ENCODE measurements at places on chromosomes 4 and X.
A peak's percentile ranks its signal among the peaks of the same experiment; 100 is the strongest.

GRCh38 chr4:168908093-168908492 is 102.0 kb downstream of the CBR4 start:
- no peak for DNase-seq

- peak; percentile 19 for DNase-seq
Measured at GRCh38 chr4:119238068-119238722, 25.7 kb downstream of the USP53 start.

- DNase-seq: no peak
Measured at GRCh38 chr4:141180991-141181761, 39.5 kb upstream of the ZNF330 start.

- DNase-seq: no peak
Measured at GRCh38 chr4:9771034-9771433, 10.4 kb upstream of the DRD5 start.

- no peak for DNase-seq
Measured at GRCh38 chr4:181319629-181320028, 923.6 kb upstream of the TENM3 start.

DNA sequence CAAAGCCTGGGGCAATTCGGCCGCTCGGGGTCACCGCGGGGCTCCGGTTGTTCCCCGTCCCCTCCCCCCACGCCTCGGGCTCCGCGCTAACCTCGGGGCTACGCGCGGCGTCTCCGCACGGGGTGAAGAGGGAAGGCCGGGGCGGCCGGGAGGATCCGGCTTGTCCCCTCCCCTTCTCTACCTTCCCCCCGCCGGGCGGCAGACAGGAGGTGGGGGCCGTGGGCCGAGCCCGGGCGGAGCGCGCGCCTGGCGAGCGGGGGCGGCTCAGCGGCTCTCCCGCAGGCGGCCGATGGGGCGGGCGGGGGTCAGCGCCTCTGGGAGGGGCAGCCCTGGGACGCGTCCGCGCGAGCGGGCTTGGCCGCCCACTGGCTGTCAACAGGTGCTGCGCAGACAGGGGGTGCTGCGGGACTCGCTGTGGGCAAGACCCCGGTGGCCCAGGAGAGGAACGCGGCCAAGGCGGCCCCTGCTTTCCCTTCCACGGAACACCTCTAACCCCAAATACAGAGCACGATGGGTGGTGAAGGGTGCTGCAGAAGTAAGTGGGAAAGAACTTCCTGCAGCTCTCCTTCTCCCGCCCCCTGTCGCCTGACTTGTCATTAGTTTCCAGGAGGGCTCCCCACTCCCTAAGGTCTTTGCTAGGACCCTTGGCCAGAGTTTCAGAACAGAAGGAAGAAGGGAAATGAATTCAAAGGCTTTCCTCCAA is at the start of gene PDGFC:
Gene PDGFC (minus strand): TSS at position 124 of the 703 bp plus-strand sequence. CDS start 896 bp downstream, outside the sequence.
- no peak for DNase-seq

DNA sequence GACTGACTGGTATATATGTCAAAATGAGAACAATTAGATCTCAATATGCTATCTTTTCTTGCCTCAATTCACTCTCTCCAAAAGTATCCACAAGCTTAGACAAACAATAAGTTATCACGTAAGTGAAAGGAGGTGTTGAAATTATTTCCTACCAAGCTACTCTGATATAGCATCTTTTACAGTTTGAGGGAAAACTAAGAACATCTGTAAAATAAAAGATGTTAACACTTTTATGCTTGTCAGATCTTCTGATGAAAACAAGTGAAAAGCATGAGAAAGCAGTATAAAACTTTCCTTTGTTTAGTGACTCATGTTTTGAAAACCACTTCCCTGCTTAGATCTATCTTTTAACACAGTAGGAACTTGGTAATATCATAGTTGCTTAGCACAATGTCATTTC is 8.4 kb upstream of the MAB21L2 start:
- no peak for DNase-seq

- no peak for DNase-seq
Measured at GRCh38 chrX:23511793-23512192, 155.5 kb upstream of the PRDX4 start.

- no peak for DNase-seq
Measured at GRCh38 chr4:20474119-20474518, 222.4 kb downstream of the SLIT2 start.

DNA sequence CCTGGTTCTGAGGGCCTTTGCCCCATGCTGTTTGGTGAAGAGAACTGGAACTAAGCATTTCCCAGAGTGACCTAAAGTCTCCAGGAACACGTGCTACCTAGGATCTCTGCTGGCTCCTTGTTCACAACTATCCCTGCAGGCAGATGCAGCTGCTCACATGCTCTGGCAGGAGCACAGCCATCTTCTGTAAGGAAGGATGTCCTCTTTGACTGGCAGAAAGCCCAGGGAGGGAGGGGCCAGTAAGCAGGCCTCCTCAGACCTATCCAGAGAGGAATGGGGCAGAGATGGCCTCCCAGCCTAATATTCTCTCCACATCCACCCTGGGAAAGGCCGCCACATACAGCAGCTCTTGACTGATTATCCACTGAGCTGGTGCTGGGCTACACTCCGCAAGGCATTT is 142.8 kb upstream of the EOLA2 start:
- no peak for DNase-seq

DNA sequence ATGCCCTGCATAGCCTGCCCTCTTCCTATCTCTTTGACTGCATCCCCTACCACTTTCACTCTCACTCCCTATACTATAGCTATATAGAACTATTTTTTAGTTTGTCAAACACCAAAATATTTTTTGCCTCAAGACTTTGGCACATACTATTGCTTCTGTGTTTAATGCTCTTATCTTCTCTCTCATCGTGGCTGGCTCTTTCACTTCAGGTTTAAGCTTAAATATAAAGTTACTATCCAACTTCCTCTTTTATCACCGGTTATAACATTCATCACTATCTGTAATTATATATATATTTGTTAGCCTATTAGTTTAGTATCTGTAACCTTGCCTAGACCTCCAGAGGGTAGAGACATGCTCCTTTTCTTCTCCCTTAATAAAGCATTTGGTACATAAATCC is 11.5 kb upstream of the HMGB2 start:
- no peak for DNase-seq

- no peak for DNase-seq
Measured at GRCh38 chrX:54920610-54921426, at the start of gene TRO. Gene TRO, plus strand, starts transcription at chrX:54920824. Its CDS starts 1,423 bp downstream, at chrX:54922247.

- no peak for DNase-seq
Measured at GRCh38 chr4:33802578-33802977, 2441.7 kb downstream of the ARAP2 start.

- DNase-seq: no peak
Measured at GRCh38 chr4:84545093-84545492, 37.8 kb upstream of the CDS1 start.

- no peak for DNase-seq
Measured at GRCh38 chr4:23268072-23268771, 575.5 kb downstream of the GBA3 start.

DNA sequence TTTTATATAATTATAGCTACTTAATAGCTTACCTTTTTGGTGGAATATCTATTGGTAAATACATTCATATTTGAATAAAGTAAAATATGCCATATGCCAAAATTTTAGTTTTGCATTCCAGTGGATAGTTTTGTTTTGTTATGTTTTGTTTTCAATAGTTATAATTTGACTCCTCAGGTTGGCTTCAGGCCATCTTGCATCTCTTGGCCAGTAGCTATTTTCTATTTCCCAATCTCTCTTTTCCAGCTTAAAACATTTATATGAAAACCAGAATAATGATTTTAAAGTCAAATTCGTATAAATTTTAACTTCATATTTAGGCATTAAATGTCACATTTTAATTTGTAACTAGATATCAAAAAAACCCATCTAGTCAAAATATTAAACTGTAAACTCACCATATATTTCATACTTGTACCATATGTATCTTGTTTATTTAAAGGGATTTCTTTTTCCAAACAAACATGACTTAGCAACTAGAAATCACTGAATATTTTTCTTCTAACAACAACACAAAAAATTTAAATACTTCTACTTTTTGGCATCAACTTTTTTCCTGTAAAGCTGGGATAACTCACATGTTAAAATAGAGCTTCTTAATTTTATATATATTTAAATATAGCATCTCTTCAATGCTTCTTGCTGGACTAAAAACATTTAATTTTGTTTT is 1209.6 kb downstream of the PCDH7 start:
- no peak for DNase-seq

DNA sequence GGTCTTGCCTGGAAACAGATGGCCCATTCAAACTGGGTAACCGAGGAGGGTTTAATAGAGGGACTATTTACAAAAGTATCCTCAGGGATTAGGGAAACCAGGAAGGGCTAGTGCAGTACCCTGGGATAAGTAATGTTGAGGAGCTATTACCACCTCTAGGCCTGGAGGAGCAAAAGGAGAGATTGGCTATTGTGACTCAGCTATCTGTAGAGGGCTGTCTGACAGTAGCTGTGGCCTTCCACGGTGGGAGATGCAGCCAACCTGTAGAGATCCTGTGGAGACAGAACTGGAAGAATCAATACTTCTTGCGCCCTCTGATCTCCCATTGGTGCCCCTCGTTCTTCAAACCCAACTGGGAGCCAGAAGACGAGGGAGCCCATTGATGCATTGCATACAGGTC is 34.1 kb upstream of the RPS6KA3 start:
- DNase-seq: peak; percentile 8

- DNase-seq: peak; percentile 82
Measured at GRCh38 chrX:40175511-40176350, 78.0 kb upstream of the BCOR start.
